Activated gamma-delta T cell treated with anti-CD3 and anti-CD28 coated beads, Interleukin-2, amount 50 U/mL, for 16 hours (primary cell): ENCODE measurements at places on chromosomes 6 and 20.

GRCh38 chr6:13469693-13470092 lies 17.7 kb downstream of the GFOD1 start:
- DNase-seq, result no peak

- DNase-seq, result no peak
Measured at GRCh38 chr20:4243071-4243470, 227.7 kb upstream of the RNF24 start.

DNA sequence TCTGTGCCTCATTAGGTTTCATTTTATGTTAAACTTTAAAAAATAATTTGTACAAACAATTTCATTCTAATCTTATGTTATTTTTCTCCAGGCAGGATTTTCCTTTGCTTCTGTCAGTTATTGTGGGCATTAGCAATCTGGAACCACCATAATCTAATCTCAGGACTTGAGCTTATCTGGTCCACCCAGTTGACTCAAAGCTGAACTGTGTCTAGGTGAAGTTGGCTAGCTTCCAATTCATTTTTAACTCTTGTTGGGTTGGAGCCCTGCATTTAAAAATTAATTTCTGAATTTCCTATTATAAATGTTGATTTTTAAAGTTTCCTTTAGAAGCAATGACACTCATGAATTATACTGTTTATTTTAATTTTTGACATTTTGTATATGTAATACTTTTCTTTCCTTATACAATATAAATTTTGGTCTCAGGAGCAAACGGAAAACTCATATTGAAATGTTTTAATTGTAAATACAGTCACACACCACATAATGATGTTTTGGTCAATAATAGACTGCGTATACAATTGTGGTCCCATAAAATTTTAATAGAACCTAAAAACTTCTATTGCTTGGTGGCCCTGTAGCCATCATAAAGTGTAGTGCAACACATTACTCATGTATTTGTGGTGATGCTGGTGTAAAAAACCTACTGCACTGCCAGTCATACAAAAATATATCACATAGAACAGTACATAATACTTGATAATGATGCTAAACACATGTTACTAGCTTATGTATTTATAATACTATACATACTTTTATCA lies 121.3 kb downstream of the CLVS2 start:
- no peak for DNase-seq

DNA sequence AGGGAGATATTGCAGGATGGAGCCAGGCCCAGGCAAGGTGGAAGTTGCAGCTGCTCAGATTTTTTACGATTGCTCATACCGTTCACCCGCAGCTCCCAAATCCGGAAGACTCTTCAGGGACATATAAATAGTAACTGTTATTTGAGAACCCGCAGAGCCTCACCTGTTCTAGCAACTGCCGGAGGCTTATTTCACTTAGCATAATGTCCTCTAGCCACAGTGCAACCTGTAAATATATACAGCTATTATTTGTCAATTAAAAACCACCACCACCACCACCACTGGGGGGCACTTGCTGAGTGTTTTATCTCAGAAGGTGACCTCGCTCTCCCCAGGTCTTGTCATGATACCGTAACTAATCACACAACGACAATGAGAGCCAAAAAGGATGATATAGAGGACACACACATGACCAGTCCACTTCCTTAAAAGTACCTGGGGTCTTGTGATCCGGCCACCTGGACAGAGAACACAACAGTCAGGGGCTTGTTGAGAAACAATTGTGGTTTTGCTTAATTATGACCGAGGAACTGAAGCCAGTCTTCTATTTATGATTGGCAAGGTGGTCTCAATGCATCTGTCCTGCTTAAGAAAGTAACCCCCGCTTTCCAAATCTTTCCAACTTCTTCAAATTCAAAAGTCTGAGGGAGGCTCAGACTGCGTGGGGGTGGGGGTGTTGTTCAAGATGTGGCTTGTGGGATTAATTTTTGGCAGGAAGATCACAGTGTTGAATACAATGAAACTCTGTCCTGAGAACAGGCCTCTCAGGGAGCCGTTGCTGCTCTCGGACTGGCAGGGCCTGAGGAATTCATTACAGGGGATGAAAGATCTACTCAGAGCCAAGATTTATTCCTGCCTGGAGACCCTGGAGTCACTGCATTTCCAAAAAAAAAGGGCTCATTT lies 107.7 kb upstream of the PRND start:
- DNase-seq, result peak; percentile 58

- DNase-seq, result no peak
Measured at GRCh38 chr6:157769776-157770426, 53.1 kb upstream of the SNX9 start.
